ENCODE measurements at places on chromosomes 2 and 18.

- DNase-seq: no peak
Measured at GRCh38 chr2:54714996-54715395, 8.5 kb upstream of the EML6 start.

DNA sequence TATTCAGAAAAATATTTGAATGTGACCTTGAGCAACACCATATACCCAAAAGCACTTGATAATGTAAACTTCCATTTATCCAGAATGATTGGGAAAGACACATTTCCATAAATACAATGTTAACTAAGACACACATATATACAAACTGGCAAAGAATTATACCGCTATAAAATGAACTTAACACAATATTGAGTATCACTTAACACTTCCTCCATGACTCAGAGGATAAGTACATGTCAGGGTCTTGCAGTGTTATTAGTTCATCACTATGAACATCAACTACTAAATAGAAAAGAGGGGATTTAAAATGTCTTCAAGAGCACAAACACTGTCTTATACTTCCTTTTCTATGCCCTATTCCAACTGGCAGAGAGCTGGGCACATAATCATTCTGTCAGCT is 18.6 kb downstream of the WDSUB1 start:
- DNase-seq: no peak

- DNase-seq: no peak
Measured at GRCh38 chr2:140604788-140605187, 1526.0 kb downstream of the LRP1B start.

- DNase-seq: no peak
Measured at GRCh38 chr2:64988420-64989125, 626 bp upstream of the SLC1A4 start.

DNA sequence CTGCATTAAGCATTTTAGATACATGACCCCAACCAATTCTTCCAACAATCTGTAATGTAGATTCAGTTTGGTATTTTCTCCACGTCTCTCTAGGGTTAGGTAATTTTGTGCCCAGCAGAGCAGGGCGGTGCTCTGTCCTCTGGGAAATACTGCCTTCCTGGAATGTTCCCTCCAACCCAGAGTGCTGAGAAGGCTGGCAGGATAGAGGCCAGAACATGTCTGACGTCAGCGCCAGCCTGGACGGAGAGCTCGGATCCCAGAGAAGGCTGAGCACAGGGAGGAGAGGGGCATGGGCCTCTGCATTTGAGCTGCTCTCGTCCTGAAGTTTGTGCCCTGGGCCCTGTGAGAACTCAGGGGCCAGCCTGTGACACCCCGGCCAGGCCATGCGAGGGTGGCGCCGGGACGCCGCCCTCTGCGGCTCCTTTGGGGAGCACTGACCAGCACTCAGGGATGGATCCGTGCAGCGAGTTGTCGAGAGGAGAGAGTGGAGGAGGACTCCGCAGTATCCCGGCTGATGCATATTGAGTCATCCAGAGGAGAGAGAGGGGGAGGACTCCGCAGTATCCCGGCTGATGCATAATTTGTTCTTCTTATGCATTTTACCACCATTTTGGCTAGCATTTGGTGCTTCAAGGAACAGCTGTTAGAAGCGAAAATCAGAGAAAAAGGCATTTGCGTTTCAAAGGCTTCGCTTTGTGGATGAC is 80.0 kb upstream of the PXDN start:
- no peak for DNase-seq

- DNase-seq: no peak
Measured at GRCh38 chr18:7002107-7002506, 115.5 kb downstream of the LAMA1 start.

DNA sequence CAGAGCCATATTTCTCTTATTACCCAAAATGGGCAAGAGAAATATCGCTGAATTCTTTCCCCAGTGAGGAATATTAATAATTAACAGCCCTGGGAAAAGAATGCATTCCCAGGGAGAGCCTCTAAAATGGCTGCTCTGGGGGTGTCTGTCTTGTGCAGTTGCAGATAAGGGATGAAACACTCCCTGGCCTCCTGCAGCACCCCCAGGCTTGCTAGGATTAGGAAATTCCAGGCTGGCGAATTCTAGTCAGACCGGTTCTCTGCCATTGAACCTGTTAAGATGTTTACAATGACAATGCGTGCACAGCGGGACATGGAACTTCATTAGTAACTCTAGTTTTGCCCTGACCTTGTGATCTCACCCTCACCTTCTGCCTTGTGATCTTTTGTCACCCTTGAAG is 24.5 kb downstream of the MRPL30 start:
- DNase-seq: no peak

DNA sequence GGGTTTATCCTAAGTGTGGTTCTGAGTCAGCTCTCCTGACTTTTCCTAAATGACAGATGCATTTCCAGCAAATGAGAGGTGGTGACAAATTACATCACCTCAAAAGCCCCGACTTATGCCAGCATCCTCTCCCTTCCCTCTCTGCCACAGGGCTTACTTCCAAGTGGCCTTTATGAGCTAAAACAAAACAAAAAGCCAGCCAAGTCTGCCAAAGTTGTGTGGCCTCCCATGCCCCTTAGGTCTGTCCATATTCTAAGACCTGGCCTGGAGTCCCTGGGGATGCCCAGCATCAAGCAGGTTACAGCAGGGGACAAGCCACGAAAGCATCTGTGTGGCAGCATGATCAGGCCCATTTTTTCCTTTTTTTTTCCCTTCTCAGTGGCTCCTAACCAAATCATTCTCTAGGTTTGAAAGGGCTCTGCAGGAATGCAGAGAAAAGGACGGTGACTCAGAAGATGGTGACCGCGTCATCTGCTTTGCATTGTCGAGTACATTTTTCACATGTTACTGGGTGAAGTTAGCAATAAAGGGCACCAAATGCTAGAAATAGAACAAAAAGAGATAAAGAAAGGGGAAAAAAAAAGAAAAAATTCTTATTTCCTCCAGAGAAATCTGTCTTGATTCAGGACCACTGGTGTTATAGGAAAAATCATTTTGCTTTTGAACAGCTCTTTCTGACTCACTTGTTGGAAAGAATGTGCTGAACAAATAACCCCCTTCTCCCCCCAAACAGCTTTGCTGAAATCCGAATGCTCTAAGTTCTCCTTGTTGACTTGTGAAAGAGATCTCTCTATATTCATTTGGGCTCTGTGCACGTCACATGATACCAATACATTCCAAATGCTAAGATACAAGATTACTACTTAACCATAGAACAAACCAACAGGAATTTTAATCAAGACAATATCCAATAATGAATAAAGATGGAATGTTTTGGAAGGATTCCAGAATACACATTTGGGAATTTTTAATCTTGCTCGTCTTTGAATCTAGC is 178.7 kb downstream of the EN1 start:
- DNase-seq: no peak

DNA sequence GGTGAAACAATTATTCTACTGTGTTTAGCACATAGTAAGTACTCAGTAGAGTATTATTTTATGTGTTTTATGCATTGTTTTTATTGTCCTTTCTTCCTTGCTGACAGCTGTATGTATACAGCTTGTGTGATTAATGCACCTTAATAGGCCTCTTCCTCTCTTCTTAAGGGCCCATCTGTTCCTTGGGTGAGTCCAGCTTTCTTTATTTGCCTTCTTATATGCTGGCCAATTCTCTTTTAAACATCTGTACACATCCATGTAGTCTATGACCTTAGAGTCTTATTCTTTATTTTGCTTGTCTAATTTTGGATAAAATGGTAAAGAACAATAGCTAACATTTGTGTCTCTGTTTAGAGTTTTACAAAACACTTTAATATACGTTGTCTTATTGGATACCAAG is 333.7 kb upstream of the MEIS1 start:
- DNase-seq: no peak

GRCh38 chr2:132577686-132578085 is 92.3 kb downstream of the LYPD1 start:
- DNase-seq: no peak

- DNase-seq: no peak
Measured at GRCh38 chr2:126797622-126798275, 100.9 kb upstream of the TEX51 start.

GRCh38 chr2:218364196-218364595 is 7.5 kb downstream of the CATIP start:
- no peak for DNase-seq

DNA sequence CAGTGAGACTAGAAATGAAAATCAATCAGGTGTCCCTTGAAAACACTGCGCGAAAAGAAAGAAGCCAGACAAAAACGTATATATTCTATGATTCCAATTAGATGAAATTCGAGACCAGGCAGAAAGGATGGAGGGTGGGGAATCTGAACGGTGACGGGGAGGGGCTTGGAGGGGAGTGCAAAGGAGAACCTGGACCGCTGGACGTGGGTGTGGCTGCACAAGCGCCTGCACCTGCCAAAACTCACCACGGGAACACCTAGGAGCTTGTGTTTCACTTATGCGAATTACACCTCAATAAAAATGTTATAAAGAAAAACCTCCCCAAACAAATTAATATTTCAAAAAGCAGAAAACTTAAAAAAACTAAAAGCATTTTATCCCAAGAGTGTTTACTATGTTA is 21.9 kb downstream of the THAP4 start:
- DNase-seq: no peak

DNA sequence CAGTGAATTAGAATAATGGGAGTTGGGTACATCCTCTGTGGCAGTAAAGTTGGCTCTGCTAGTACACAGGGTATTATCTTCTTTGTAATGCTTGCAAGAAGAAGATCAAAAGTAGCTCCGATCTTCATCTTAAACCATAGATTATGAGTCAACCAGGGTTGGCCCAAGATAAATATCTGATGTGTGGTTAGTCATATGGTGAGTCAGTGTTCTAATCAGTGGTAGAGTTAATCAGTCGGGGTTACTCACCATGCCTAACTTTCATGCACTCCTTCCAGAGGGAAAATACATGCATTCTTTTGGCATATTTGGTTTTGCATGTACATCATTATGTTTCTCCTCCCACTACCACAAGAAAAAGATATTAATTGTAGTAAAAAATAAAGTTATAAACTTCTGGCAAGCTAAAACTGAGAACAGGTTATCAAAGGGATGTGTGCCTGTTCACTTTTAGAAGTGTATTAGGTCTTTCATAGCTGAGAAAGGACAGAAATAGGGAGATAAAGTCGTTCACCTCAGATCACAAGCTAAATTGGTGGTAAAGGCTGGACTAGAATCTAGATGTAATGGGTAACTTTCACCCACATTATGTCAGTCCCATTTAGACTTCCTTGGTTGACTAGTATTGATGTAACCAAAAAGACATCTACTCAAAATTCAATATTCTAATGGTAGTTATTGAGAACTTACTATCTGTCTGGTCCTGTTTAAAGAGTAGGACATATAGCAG is 684.4 kb downstream of the IRS1 start:
- DNase-seq: no peak

DNA sequence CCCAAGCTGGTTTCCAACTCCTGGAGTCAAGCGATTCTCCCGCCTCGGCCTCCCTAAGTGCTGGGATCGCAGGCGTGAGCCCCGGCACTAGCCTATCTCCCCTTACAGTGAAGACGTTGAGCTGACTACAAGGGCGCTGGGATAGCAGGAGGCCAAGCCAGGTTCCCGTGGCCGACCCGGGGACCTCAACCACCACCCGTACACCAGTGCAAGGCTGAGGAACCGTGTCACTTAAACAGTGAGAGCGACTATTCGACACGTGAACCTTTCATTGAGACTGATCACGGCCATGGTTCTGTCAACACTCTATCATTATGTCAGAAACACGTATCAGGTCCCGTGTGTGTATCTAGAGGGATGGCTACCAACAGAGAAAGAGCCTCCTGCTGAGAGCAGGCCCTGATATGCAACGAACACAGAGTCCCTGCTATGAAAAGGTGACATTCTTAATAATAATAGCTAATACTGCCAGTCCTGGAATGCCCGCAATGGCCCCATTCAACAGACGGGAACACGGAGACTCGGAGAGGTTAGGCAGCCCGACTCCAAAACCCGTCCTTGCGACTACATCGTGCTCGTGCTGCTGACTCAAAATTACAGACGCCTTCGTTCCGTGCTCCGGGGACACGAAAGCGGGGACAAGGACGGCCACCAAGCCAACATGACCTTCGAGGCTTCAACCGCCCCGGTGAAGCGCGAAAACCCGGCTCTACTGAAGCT is 833 bp downstream of the AFG3L2 start:
- peak; percentile 27 for DNase-seq

GRCh38 chr2:96882230-96882629 is 12.3 kb upstream of the SEMA4C start:
- DNase-seq: no peak

DNA sequence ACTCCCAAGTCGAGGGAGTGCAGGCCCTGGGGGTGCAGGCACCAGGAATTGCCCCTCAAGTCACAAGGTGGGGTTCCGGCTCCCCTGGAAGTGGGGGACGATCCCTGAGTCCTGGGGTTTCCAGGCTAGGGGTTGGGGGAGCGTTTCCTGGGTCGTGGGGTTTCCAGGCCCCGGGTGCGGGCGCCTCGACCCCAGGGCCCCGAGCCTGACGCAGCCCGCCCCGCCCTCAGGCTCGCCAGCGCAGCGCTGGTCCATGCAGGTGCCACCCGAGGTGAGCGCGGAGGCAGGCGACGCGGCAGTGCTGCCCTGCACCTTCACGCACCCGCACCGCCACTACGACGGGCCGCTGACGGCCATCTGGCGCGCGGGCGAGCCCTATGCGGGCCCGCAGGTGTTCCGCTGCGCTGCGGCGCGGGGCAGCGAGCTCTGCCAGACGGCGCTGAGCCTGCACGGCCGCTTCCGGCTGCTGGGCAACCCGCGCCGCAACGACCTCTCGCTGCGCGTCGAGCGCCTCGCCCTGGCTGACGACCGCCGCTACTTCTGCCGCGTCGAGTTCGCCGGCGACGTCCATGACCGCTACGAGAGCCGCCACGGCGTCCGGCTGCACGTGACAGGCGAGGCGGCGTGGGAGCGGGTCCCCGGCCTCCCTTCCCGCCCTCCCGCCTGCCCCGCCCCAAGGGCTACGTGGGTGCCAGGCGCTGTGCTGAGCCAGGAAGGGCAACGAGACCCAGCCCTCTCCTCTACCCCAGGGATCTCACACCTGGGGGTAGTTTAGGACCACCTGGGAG is 12.0 kb downstream of the SIGLEC15 start:
- DNase-seq: no peak

- no peak for DNase-seq
Measured at GRCh38 chr2:195902857-195903256, 165.8 kb downstream of the DNAH7 start.

DNA sequence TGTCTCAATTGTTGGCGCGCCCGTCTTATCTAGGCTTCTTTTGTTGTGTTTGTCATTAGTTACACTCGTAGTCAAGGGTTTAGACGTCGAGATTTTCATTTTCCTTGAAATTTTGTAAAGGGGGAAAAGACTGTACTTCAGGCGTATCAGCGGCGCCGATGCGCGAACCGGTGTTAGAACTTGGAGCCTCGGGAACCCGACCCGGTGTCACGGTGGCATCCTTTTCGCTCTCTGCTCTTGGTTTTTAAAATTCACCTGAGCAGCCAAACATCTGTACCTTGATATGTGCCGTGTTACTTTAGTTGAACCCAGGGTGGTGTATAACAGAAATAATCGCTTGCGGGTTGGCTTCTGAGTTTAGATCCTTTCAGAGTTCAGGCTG is 643 bp downstream of the RMC1 start:
- no peak for DNase-seq
